ENCODE measurements at places on chromosomes 1 and 21.

GRCh38 chr1:57874418-57874877 is 450.6 kb upstream of the DAB1 start:
- no peak for DNase-seq

GRCh38 chr1:41933106-41933505 is 14.4 kb upstream of the HIVEP3 start:
- no peak for DNase-seq

GRCh38 chr1:40352126-40352525 is 21.4 kb upstream of the SMAP2 start:
- no peak for DNase-seq

DNA sequence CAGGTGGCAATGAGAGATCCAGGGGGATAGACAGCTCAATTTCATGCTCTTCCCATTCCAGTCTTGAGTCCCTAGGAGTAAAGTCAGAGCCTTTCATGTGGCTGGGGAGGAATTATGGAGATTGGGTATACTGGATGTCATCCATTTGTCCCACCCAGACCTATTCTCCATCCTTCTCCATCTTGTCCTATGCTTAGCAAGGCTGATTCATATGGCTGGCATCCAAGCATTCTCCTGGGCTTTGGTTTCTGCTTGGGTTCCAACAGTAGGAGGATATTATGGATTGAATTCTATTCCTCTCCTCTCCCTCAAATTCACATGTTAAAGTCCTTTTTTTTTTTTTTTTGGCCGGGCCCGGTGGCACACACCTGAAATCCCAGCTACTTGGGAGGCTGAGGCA is 3.8 kb upstream of the CDC20 start:
- DNase-seq: no peak

- no peak for DNase-seq
Observed at GRCh38 chr1:176778056-176778455, 315.1 kb downstream of the PAPPA2 start.

DNA sequence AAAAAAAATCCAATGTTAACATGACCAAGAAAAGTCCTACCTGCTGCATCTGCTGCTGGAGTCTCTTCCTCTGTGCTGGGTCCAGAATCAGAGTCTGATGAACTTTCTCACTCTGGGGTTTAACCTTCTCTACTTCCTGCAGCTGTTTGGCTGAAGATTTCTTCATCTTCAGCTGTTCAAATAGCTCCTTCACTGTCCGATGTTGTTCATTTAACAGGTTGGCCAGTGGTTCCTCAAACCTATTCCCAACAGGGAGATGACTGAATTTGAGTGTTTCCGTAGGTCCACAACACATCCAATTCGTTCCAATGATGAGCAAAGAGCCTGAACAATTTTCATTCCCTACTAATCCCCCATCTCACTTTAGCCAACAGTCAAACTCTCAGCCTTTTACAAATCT is 79.4 kb downstream of the GON4L start:
- DNase-seq: no peak

- DNase-seq: no peak
Observed at GRCh38 chr21:31536138-31536537, 123.4 kb upstream of the SOD1 start.

- no peak for DNase-seq
Observed at GRCh38 chr1:43143441-43143888, 28.6 kb downstream of the EBNA1BP2 start.

GRCh38 chr1:116405241-116406135 is 32.4 kb downstream of the ATP1A1 start:
- DNase-seq: no peak

DNA sequence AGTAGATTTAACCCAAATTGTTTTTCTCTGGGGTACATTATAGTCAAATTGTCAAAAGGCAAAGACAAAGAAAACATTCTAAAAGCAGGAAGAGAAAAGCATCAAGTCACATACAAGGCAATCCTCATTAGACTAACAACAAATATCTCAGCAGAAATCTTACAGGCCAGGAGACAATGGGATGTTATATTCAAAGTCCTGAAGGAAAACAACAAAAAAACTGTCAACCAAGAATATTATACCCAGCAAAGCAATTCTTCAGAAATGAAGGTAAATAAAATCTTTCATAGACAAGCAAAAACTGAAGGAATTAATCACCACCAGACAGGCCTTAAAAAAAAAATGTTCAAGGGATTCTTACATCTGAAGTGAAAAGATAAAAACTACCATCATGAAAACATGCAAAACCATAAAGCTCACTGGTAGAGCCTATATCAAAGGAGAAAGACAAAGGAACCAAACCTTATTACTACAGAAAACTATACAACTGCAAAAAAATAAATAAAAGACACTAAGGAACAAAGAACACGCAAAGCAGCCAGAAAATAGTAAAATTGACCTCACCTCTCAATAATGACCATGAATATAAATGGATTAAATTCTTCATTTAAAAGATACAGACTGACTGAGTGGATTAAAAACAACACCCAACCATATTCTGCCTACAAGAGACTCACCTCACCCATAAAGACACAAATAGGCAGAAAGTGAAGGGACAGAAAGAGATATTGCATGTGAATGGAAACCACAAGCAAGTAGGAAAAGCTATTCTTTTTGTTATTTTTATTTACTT is 113.8 kb upstream of the ZC3H11B start:
- no peak for DNase-seq

DNA sequence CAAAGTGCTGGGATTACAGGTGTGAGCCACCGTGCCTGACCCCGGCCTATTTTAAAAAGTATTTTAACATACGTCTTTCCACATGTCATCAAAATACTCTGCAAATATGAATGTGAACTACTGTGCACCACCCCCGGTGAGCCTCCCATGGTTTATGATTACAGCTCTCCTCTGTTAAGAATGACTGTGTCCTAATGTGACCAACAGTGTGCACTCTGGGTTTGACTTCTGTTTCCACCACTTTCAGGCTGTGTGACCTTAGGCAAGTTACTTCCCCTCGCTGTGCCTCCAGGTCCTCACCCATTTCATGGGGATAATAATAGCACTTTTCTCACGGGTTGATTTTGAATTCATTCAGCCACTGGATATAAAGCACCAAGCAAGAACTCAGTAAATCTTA is 14.7 kb downstream of the AMPD2 start:
- DNase-seq: no peak

DNA sequence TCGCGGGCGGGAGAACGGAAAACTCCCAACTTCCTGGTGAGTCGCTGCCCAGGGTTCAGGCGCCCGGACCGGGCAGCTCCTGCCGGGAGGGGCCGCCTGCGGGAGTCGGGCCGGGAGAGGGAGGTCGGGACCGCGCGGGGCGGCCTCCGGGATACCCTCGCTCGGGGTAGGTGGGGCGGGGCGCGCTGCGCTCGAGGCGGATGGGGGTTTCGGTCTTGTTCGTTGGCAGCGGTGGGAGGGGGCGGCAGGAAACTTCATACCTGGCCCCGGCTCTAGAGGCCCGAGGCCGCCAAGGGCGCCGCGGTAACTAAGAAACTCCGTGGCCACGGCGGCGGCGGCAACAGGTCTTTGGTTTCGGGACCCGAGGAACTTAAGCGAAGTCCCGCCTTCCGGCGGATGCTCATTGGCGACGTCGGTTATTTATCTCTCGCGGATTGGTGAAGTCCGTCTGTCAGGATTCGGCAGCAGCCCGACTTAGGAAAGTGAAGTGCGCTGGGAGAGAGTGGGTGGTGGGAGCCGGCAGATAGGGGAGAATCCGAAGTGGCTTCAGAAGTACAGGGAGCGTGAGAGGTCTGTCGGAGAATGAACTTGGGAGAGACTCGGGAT is 546 bp downstream of the NEK7 start:
- DNase-seq: peak; percentile 48

DNA sequence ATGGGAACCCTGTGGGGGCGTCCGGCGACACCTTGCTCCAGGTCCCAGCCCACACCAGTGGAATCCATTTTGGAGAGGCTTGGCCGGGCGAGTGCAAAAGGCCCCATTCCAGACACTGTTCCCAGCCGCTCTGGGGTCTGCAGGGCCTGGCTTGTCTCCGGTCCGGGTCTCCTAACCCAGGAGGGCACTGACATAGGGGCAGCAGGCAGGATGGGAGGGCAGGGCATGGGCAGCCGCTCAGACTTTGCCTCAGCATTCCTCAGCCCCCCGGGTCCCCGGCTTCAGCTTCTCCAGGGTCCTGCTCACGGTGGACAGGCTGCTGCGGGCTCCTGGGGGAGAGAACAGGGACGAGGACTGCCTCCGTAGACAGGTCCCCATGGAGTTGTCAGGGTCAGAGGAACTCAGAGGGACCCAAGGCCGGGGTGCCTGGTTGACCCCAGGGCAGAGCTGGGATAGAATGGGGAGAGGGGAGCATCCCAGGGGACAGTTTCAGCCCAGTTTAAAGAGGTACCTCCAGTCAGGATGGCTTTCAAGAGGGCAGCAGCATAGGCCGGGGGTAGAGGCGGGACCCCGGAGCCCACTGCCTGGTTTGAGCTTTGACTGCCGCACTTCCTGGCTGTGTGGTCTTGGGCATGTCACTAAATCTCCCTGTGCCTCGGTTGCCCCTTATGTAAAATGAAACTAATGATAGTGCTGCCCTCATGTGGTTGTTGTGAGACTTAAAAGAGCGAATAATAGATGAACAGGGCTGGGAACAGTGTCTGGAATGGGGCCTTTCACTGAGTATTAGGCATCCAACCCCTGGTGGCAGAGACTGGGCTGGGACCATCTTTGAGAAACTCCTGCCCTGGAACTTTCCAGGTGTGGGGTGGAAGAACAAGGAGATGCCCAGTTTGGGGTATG is 3.7 kb downstream of the KNCN start:
- no peak for DNase-seq

GRCh38 chr1:204420039-204421004 is 8.7 kb upstream of the PPP1R15B start:
- DNase-seq: no peak

DNA sequence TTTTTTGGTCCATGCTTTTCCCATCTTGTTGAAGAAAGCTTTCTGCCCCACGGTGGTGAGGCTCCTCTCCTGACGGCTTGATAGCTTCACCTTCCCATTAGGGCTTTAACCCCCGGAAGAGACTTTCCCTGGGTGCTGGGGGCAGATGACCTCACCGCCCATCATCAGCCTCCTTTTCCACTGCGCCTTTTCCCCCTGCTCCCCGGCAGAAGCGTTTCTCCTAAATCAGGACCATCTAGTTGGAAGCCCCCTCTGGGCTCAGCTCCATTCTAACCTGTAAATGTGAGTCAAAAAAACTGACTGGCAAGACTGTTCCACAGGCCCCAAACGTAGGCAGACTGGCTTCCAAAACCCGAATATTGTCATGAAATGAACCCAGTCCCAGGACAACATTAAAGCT is 6.7 kb downstream of the POFUT2 start:
- DNase-seq: no peak

- no peak for DNase-seq
Observed at GRCh38 chr1:184755226-184756065, 788 bp upstream of the EDEM3 start.

- DNase-seq: no peak
Observed at GRCh38 chr1:39733161-39733560, 5.5 kb upstream of the PPIE start.

DNA sequence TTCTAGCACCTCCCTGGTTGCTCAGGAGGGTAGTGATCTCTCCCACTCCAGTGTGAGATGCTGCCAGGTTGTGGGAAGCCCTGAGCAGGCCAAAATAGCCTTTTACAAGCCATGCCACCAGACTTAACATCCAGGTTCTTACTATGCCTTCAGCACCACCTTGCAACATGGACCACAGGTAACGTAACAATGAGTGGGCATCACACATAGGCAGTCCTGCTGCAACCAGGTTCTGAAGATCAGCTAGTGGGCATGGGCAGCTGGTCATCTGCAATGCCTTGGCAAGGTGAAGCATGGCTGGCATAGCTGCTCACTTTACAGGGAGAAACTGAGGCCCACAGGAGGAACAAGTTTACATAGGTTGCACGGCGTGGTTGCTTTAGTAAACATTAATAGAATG is 40.7 kb downstream of the DHCR24 start:
- DNase-seq: no peak

DNA sequence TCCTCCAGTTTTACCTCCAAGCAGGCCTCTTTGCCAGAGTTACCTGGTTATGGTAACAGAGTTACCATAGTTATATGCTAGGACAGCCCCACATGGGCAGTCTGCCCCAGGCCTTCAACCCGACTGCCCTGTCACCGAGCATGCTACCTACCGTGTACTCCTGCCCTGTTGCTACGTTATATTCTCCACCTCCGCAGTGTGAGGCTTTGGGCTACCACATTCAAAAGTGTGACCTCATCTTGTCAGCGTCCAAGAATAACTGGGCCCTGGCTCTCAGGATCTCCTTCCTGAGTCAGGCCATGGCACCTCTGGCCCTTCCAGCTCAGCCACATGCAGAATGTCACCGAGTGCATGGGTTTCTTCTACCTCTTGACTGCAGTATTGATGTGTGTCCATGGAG is 8.9 kb downstream of the MAPKAPK2 start:
- DNase-seq: no peak

GRCh38 chr1:22903113-22903512 is 69.6 kb downstream of the LACTBL1 start:
- no peak for DNase-seq

GRCh38 chr1:77120950-77121349 is 98.3 kb downstream of the PIGK start:
- no peak for DNase-seq

GRCh38 chr1:26126321-26127084 is 14.9 kb downstream of the PDIK1L start:
- peak; percentile 17 for DNase-seq

GRCh38 chr1:112625696-112626095 is 6.1 kb downstream of the CAPZA1 start:
- DNase-seq: no peak

DNA sequence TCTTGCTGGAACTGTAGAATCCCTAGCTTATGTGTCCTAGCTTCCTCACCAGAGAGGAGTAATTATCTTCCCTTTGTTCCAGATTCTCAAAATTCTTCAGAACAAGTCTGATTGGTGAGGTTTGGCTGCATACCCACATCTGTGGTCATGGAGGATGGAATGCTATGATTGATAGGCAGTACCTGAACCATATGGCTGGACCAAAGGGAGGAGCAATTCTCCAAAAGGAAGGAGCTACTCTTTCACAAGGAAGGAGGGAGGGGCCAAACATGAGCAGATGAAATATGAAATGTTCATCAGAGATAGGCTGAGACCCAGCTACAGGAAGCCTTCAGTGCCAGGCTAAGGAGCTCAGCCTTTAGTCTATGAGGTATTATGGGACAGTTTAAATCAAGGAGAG is 5.0 kb upstream of the RNF19B start:
- no peak for DNase-seq

GRCh38 chr21:34540206-34540605 is 28.2 kb upstream of the KCNE1 start:
- DNase-seq: no peak

DNA sequence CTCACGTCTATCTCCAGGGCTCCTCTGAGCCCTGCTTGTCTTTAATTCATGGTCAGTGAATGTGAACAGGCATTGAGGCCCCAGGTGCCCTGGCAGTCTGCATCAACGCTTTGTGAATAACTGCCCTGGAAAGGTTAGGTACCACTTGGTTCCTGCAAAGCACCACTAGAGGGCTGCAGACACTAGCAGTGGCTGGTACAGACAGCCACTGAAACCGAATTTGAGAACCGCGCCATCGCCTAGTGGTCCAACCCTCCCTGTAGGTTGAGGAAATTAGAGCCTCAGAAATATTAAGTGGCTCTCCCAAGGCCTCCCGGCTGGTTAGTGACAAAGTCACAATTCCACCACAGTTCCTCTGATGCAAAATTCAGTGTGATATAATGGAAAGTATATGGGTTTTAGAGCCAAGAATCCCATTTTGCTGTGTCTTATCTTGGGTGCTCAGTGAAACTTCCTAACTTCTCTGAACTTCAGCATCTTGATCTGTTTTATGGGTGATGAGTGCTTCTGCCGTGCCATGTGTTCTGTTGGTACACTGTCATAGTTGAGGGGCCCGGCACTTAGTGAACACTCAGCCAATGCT is 46.2 kb upstream of the BCL9 start:
- peak; percentile 41 for DNase-seq

All from activated CD8-positive, alpha-beta memory T cell treated with anti-CD3 and anti-CD28 coated beads for 1 hour (primary cell).